Activated CD4-positive, alpha-beta memory T cell treated with anti-CD3 and anti-CD28 coated beads for 36 hours (primary cell): ENCODE measurements at places on chromosomes 4 and X.
A peak's percentile ranks its signal among the peaks of the same experiment; 100 is the strongest.

DNA sequence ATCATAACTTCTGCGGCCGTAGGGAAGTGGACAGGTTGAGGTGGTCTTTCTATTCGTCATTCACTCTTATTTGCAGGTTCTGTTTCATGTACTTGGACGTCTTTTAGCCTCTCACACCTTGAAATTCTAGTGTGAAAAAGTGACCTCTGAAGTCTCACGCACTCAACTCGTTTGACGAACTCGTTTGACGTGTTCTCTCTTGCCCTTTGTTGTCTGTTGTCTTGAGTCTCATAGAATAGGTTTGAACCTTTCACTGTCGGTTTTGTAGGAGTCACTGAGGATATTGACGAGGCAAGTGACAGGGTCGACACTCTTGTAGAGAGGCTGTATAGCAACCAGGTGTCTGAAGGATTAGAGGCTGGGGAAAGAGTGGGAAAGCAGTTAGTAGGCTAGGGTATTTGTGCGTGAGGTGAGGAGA, 1.1 kb upstream of the PGRMC2 start:
- no peak for DNase-seq

DNA sequence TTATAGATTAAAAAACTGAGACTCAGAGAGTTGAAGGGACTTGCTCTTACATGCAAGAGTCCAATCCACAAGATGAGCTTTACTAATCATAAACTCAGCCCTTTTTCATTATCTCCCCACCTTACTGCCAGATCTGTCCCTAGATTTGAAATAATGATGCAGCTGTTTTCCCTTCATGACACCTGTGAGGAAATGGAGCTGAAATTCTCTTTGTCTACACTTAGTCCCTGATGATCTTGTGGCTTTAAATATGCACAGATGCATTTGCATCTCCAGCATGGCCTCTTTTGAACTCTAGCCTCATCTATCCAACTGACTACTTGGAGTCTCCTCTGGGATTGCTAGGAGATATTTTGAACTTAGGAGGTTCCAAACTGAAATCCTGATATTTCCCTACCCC, 188.9 kb upstream of the AFF2 start:
- DNase-seq: no peak

GRCh38 chr4:135204311-135204710, 1002.7 kb upstream of the PABPC4L start:
- DNase-seq: no peak

DNA sequence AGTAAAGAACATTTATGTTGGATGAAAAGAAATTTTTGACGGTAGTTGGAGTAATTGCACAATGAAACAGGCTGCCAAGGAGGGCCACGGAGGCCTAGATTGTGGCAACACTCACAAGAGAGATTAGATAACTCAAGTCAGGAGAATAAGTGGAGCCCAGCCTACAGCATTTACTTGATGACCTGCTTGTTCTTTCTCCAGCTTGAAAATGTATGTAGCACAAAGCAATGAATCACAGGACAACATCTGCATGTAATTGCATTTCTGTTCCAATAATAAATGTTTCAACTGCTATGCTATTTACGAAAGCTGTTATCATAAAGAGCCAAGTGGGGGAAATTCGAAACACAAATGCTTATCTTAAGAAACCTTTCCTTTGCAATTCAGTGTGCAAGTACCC, 221.2 kb upstream of the MID1 start:
- DNase-seq: no peak

- no peak for DNase-seq
Observed at GRCh38 chr4:22237846-22238494, 277.9 kb downstream of the ADGRA3 start.

DNA sequence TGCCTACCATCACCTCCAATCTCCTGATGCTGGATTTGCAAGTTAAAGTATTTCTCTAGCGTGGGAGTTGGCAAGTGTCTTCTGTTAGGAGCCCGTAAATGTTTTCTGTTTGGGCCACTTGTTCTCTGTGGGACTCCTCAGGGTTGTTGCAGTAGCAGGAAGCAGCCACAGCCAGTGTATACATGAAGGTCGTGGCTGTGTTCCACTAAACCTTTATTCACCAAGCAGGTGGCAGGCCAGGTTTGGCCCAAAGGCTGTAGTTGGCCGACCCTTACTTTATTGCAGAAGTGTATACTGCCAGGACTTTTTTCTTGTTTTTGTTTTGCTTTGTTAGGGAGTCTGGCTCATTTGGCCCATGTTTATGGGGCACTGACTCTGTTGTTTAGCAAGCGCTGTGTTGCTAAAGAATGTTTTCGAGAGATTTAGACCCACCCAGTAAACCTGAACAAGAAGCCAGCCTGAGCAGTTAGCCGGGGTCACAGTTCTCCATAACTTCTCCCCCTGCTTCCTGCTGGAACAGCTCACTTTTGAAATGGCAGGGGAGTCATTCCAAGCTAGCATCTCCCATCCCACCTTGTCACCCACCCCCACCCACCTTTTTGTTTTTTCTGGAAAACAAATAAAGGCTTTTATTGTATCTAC, 58.8 kb downstream of the SHROOM2 start:
- no peak for DNase-seq

DNA sequence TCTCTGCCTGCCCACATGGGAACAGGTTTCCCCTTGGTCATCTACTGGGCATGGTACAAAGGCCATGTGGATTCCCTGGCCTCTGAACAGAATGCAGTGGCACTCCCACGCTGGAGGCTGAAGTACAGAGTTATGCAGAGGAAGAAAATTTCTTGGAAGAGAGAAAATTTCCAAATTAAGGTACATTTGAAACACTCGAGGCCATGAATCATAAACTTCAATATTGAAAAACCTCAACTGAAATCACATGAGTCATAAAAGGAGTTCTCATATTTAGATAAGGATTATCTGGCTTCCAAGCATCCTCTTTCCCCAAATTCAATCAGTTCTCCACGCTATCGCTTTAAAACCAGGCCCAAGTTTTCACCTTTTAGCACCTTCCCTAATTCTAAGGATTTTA, 28.1 kb upstream of the TXK start:
- peak; percentile 11 for DNase-seq

DNA sequence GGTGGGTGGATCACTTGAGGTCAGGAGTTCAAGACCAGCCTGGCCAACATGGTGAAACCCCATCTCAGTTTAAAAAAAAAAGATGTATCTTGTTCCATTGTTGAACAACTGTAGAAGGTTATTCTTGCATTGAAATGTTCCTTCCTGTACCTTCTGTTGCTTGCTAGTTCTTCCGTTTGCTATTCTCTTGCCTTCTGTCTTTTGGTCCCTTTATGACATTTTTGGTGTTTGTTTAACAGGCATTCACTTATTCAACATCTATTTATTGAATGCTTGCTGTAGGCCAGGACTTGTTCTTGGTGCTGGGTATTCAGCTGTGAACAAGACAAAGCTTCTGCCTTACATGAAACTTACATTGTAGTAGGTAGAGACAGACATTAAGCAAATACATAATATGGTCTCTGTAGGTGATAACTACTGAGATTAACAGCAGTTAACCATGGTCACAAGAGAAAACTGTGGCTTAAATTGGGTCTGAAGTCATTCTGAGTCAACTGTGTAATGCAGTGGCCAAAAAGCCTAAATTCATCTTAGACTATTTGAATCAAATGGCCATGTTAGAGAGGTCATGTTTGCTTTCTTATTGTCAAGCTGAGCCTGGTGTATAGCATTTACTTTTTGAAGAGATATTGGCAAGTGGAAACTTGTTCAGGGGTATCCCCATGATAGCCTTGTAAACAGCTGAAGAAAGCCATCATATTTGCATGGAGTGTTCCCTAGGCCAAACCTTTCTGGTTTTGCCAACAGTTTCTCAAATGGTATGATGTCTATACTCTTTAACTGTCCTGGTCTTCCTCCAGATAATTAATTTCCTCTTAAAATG, 35.6 kb downstream of the GAB1 start:
- DNase-seq: no peak

- DNase-seq: no peak
Observed at GRCh38 chrX:105375816-105376215, 155.3 kb upstream of the TEX13A start.

GRCh38 chr4:7960790-7961655, 21.4 kb upstream of the AFAP1 start:
- DNase-seq: peak; percentile 93

DNA sequence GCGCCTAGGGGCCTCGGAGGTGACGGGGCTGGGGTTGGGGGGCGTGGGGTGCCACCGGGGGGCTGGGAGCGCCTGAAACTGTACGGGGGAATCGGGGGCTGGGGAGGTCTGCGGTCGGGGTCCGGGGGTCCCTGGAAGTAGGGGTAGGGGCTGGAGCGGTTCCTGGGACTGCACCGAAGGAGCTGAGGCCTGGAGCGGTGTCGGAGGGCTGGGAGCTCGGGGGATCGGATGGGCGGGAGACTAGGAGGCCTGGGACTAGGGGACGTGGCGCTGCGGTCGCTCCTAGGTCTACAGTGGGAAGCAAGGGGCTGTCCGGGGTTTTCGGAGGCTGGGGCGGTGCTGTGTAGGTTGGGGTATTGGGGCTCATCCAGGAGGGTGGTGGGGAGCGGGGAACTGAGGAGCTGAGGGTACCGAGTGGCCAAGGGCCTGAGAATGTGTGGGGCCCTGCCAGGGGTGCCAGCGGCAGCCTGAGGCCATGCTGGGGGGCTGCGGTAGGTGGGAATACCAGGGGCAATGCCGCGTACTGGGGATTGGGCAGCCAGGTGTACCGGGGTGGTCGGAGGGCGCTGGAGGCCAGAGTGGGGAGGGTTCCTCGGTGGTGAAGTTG, 562 bp downstream of the AKAP17A start:
- DNase-seq: peak; percentile 24

GRCh38 chrX:67289055-67289499, 254.7 kb upstream of the AR start:
- no peak for DNase-seq

- no peak for DNase-seq
Observed at GRCh38 chr4:38728631-38729141, 54.1 kb downstream of the TLR10 start.

DNA sequence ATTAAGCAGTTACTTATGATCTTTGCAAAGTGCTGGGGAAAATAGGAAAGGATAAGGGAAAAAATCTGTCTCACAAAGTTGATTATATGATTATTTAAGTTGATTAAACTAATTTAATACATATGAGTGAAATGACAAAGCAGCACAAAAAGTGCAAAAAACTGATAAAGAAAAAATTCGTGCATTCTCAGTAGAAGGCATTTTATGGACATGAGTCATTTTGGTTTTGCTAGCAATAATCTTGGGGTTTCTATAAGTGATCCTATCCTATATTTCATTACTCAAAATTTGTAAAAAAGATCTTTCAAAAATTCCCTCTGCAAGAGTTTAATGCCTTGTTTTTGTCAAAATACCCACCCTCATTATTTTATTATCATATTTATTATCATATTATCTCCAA, 224.2 kb upstream of the ANXA10 start:
- DNase-seq: no peak

GRCh38 chrX:40253771-40254170, 156.0 kb upstream of the BCOR start:
- no peak for DNase-seq

GRCh38 chrX:52990848-52991247, 32.5 kb upstream of the FAM156A start:
- DNase-seq: no peak

- DNase-seq: peak; percentile 17
Observed at GRCh38 chr4:120902925-120903324, 19.6 kb downstream of the PRDM5 start.

DNA sequence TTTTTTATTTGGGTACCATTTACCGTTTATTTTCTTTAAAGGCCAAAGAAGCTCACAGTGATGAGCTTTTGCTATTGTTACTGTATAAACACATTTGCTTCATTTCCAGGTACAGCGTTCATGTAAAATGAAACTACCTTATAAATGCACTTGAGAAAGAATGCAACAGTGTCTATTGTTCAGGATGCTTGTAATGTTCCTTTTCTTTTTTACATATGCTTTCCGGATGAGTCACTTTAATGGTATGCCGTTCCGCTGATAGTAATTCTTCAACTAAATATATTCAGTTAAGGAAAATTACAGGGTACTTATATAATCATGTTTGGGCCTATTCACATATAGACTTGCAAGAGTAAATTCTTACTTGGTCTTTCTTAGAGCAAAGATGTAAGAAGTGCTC, 354.9 kb downstream of the RPA4 start:
- DNase-seq: no peak

DNA sequence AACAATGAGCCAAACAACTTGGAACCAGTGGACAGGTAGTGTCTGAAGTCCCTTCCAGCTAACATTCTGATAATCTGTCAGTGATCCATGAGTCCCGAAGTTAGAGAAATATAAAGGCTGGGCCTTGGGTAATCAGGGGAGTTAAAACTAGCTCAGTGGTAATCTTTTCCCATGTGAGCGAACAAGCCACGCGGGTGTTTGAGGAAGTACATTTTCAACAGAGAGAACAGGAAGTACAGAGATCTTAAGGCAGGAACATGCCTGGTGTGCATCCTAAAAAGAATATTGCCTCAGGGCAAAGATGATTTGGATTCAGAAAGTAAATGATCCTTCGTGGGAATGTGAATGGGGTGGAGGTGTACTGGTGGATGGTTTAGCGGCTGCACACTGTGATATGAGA, 42.9 kb downstream of the FNIP2 start:
- DNase-seq: no peak

GRCh38 chrX:48976086-48976485, 4.4 kb upstream of the KCND1 start:
- no peak for DNase-seq

GRCh38 chrX:73028876-73029275, 26.1 kb downstream of the PABPC1L2B start:
- no peak for DNase-seq

- DNase-seq: no peak
Observed at GRCh38 chrX:120566817-120567216, 6.1 kb upstream of the CUL4B start.

DNA sequence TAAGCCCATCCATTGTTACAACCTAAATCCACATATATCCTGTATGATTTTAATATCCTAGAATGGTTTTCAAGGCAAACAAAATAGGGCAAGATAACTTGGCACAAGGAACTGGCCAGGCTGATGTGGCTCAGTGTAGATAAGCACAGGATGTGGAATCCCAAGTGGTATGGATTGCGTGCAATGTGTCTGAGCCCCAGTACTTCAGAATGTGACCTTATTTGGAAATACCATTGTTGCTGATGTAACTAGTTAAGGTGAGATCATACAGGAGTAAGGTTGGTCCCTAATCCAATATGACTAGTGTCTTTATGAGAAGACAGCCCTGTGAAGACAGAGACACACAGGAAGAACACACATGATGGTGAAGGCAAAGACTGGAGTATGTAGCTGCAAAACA, 72.4 kb downstream of the IL21 start:
- DNase-seq: peak; percentile 52

DNA sequence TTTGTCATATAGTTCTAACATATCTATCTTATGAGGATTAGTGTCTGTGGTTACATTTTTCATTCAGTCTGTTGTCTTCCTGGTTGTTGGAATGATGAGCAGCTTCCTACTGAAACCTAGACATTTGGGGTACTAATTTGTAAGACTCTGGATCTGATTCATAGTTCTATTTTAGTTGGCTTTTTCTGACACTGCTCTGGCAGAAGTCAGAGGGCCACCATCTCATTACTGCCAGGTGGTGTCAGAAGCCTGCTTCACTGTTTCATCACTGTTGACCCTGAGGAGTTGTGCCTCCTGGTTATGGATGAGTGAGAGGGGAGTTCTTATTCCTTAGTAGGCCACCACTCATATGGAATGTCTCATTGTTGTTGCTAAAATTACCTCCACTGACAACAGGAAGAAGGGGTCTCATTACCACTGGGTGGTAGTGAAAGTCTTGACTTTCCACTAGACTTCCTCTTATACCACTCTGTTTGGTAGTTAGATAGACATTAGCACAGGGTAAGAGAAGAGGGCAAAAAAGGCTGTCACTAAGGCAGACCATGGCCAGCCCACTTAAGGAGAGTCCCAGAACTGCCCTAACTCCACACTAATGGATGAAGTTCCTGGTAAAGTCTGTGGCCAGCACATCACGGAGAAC, 395.2 kb downstream of the SPOCK3 start:
- no peak for DNase-seq

- DNase-seq: no peak
Observed at GRCh38 chr4:5142726-5143125, 91.4 kb downstream of the STK32B start.
